ENCODE measurements at places on chromosomes 3 and 15.

DNA sequence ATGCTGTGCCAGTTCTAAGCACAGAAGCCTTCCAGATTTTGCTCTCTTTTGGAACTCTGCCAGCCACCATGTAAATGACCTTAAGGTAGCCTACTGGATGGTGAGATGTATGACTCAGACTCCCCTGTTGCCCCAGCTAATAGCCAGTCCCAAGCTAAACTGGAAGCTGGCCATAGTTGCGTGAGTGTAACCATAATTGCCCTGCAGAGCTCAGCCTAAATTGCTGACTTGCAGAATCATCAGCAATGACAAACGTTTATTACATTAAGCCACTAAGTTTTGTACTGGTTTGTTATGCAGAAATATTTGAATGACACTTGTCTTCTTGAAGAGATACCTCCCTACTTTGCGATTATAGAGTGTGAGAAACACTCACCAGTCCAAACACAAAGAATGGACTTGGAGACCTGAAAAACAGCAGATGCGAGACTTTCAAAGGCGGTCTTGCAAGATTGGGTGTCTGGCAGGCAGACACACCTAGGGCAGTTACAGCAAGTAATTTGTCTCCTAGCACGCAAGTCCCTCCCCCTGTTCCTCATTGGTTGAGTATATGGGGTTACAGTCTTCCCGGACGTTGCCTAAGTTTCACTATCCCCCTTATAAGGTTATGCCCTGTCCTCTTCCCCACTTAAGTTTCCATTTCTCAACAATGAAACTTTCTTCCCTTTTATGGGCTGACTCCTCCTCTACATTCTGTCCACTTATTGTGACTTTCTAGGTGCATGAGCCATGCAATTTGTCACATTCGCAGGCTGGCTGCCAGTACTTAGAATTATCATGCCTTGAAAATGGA lies 83.6 kb upstream of the XCR1 start:
- peak; percentile 7 for DNase-seq

GRCh38 chr3:51269466-51269865 lies 115.6 kb upstream of the MANF start:
- DNase-seq, result no peak

GRCh38 chr15:83709241-83709640 lies 55.3 kb downstream of the ADAMTSL3 start:
- DNase-seq, result no peak

DNA sequence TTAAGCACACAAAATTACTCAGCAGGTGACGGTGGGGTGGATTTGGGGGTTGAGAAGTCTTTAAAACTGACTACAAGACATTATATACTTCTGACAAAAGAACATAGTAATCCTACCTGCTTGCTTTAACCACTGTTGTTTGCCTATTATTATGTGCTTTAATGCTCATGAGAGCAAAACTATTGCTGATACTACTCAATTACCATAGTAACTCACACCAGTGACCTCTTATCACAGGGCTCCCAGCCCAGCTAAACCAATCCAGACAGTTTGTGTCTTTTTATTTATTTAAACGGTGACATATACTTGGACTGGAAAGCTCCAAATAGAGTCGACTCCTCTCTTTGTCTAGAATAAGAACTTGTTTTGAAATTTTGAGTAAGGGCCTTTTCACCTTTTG lies 42.8 kb upstream of the FEZF2 start:
- DNase-seq, result no peak

GRCh38 chr15:55198706-55199105 lies 2.0 kb upstream of the RSL24D1 start:
- no peak for DNase-seq

- no peak for DNase-seq
Observed at GRCh38 chr15:39852250-39852649, 67.8 kb downstream of the GPR176 start.

- DNase-seq, result no peak
Observed at GRCh38 chr15:101491734-101492640, 2.5 kb upstream of the PCSK6 start.

- DNase-seq, result no peak
Observed at GRCh38 chr15:94610069-94610468, 378.7 kb downstream of the MCTP2 start.

DNA sequence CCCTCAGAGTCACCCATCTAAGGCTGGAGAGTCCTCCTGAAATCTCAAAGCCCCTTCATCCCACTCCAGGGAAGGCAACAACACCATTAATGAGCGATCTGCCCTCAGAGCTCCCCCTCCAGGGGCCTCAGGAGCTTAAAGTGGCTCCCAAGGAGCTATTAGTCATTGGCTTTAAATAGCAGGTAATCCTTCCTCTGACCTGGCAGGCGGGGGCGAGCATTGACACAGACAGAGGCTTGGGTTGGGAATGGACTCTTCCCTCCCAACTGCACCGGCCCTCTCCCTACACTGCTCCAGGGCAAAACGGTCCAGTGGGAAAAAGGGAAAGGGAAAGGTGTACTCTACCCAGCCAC lies 1.4 kb downstream of the MFGE8 start:
- no peak for DNase-seq

GRCh38 chr15:57287123-57287521 lies 89.2 kb upstream of the CGNL1 start:
- no peak for DNase-seq

- no peak for DNase-seq
Observed at GRCh38 chr3:106184540-106185457, 316.0 kb upstream of the CBLB start.

GRCh38 chr3:171383206-171384018 lies 76.8 kb downstream of the TNIK start:
- DNase-seq, result no peak

- DNase-seq, result no peak
Observed at GRCh38 chr15:92343924-92344643, 49.6 kb upstream of the ST8SIA2 start.

GRCh38 chr3:28860307-28860706 lies 420.6 kb upstream of the RBMS3 start:
- DNase-seq, result no peak

- DNase-seq, result no peak
Observed at GRCh38 chr15:68353421-68354135, 76.0 kb downstream of the FEM1B start.

DNA sequence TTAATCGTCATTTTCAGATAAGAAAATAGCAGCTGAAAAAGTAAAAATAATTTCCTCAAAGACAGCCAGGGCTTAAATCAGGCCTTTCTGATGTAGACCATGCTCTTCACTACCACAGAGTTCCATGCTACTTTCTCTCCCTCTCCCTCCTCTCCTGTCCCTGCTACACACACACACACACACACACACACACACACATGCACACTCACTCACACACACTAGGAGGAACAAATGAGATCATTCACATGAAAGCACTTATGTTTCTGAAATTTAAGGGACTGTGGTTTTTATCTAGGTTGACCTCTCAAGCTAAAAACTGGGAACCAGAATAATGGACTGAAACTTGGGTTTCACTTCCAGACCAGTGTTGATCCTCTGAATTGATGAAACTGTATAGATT lies 4.1 kb upstream of the PSMA4 start:
- DNase-seq, result no peak

DNA sequence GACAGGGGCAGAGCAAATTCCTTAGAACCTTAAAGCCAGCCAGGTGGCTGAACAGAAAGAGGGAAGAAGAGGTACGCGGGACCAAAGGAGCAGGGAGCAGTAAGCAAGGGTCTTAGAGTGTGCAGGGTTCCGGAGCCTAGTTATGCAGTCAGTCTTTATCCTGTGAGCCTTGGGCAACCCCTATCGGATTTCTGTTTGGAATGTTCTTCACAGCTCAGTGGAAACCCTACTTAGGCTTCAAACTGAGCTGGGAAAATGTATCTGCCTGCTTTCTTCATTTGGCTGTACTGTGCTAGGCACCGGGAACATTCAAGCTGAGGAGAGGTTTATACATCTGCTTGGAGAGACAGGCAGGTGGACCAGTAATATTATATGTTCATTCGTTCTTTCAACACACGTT lies 37.1 kb downstream of the PSMD6 start:
- no peak for DNase-seq

Data from AG04449 (cell line).